ENCODE measurements at places on chromosomes 2 and 18.

DNA sequence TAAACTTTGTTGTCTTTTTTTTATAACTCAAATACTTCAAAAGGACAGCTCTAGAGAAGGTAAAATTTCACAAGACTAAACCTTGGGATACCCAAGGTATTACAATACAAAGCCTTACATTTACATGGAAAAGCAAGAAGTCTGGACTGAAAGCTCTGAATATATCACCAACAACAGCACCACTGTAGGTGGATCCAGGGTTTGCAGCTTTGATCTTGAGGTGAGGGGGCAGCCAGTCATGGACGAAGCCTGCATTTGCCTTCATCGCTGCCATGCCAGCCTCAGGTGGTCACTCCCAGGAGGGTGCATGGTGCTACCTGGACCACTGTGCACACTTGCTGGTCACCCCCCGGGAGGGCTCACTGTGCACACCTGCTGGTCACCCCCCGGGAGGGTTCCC lies 36.6 kb downstream of the RBFA start:
- no peak for DNase-seq

- DNase-seq = no peak
Measured at GRCh38 chr2:155442755-155443372, 744.4 kb downstream of the KCNJ3 start.

GRCh38 chr2:75772908-75773630 lies 62.4 kb upstream of the GCFC2 start:
- DNase-seq = no peak

DNA sequence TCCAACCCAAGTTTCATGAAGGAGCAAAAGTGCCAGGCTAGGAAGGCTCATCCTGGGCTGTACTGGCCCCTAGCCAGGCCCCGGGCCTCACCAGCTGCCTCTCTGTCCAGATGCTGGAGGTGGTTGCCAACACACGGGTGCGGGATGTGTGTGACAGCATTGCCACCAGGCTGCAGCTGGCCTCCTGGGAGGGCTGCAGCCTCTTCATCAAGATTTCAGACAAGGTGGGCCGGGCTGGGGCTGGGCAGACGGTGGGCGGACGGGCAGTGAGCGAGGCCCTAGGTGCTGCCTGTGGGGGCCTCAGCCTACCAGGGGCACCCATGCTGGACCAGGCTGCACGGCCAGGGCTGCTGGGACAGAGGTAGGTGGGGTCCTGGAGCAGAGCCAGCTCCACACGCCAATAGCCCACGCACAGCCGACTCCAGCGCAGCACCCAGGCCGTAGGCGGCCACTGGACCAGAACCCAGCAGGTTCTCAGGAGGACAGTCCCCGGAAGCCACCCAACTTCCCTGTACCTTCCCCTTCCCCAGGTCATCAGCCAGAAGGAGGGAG lies 11.8 kb upstream of the GPR17 start:
- no peak for DNase-seq

- peak; percentile 71 for DNase-seq
Measured at GRCh38 chr18:37537868-37538525, 27.6 kb downstream of the CELF4 start.

All from brain microvascular endothelial cell (primary cell).